Activated CD8-positive, alpha-beta memory T cell treated with anti-CD3 and anti-CD28 coated beads for 1 hour (primary cell): ENCODE measurements at places on chromosomes 12 and 14.
A peak's percentile ranks its signal among the peaks of the same experiment; 100 is the strongest.

- no peak for DNase-seq
Observed at GRCh38 chr12:24222968-24223367, 273.5 kb upstream of the SOX5 start.

DNA sequence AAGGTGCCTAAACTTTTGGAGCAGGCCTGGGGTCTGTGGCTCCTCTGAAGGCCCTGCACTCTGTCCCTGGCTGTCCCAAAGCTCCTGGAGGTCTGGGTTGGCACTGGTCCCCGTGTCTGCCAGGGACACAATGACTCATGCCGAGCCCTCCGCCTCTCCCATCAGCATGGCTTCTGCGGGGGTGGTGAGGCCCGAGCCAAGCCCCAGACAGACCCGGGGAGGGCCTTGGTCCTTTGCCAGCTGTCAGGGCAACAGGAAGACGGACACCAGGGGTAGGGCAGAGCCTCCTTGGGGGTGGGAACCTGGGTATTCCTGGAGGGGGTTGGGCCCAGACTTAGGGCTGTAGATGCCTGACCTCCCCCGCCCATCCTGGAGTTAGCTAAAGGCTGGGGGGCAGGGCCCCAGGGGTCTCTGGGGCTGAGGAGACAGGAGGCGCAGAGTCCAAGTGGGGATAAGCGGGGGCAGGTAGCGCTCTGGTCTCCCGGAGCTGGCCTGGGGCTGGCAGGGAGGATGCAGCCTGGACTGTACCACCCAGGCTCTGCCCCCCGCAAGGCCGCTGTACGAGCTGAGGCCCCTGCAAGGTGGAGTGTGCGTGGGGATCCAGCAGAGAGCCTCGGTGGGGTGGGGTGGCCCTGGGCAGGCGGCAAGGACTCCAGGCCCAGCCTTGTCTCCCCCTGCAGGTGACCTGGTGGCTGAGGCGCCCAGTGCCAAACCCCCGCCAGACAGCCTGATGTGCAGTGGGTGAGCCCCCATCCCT lies 16.4 kb upstream of the PUS1 start:
- no peak for DNase-seq

- DNase-seq: no peak
Observed at GRCh38 chr12:25469368-25469767, 83.7 kb downstream of the LMNTD1 start.

- no peak for DNase-seq
Observed at GRCh38 chr14:58138031-58138713, 13.8 kb downstream of the ARMH4 start.

DNA sequence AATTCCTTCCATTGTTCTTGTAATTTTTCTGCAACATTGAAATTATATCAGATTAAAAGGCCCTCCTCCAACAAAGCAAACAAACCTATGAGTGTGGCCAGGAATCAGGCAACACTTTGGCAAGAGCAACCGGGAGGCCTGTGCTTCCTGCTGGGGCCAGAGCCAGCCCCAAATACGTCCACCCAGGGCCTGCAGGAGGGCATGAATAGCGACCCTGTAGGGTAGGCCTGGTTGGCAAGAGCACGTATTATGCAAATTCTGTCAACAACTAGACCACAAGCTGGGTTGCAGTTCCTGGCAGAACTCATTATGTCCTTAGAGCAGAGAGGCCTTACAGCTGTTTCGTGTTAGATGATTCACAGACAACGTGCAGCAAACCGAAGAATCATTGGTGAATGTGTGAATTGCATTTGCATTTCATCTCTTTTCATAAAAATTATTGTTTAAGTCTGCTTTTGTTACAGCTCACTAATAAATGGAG lies 26.9 kb upstream of the LGALS3 start:
- DNase-seq: no peak

DNA sequence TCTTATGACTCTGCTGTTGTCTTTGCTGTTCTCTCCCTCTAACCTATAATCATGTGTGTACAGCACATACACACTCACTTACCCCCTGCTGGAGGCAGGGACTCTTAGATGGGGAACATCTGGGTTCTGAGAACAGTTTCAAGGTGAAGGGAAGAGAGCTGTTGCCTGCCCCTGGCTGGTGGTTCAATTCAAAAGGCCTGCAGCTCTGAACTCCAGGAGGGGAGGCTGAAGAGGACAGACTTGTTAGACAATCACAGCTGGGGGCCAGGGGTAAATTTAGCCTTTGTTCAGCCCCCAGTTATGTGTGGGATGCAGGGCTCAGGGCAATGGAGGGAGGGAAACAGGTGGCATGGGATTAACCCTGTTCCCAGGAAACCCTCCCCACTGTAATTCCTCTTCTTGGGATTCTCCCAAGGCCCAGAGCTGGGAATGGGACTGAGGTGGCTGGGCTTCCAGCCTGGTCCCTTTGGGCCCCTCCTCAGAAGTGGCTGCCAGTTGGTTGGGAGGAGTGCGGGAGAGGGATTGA lies 1.9 kb downstream of the MYL6B start:
- no peak for DNase-seq

DNA sequence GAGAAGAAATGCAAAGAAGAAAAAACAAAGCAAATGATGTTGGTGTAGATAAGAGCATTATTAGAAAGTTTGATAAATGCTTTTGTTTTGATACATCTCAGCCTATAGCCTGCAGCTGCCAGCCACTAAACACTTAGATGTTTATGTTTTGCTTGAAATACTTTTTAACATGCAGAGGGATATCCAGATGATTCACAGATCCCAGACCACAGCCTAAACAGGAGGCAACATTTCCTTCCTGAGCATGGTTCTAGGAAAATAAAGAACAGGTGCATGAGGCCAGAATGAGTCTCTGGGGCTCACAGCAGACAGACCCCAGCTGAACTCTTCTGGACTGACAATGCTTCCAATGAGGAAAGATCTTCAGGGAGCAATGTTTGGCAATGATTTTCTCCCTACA lies 103.7 kb upstream of the EEA1 start:
- no peak for DNase-seq

GRCh38 chr12:48779869-48780268 lies 9.0 kb downstream of the ADCY6 start:
- no peak for DNase-seq

- DNase-seq: no peak
Observed at GRCh38 chr14:62614122-62614521, 431.1 kb downstream of the KCNH5 start.

DNA sequence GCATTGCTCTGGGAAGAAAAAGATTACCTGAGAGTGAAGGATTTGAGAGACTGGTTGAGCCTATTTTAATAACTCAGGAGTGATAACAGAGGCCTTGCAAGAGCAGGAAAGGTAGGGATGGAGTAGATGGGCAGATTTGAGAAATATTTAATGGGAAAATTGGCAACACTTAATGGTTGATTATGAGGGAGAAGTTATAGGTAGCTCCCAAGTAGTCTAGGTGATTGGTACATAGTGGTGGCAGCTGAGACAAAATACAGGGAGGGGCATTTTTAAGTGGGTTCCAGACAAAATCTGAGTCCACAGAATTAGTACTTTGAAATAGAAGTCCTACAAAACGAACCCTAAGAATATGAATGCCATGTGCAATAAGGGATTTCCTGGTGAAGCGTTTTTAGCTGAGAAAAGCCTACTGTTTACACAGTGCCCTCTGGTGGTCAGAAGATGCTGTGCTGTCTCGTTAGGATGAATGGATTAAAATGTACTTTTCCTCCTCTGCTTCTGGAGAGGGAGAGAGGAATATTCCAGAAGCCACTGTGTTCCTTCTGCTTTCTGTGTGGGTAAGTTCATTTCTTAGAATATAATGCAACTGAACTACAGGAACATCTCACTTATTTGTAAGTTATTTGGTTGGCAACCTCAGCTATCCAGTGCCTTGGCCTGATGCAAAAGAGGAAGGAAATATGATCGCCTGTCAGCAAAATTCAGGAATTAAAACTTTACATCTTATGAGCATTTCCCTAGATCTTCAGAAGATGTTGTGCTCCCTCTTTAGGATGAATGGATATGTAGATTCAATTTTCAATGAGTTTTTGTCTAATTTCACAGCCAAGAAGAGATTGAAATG lies 6.5 kb downstream of the ZBTB1 start:
- peak; percentile 48 for DNase-seq

- DNase-seq: no peak
Observed at GRCh38 chr14:105464501-105464900, 10.1 kb upstream of the CRIP2 start.

GRCh38 chr14:22998329-22999012 lies 11.5 kb downstream of the C14orf93 start:
- DNase-seq: no peak

DNA sequence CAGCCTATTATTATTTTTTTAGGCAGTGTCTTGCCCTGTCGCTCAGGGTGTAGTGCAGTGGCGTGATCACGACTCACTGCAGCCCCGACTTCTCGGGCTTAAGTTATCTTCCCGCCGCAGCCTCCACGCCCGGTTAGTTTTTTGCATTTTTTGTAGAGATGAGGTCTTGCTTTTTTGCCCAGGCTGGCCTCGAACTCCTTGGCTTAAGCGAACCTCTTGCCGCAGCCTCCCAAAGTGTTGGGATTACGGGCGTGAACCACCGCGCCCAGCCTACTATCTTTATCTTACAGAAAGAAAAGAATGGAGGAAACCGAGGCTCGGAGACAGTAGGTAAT lies 507 bp upstream of the PTPN11 start:
- no peak for DNase-seq

GRCh38 chr12:14482886-14483285 lies 84.8 kb downstream of the PLBD1 start:
- no peak for DNase-seq

DNA sequence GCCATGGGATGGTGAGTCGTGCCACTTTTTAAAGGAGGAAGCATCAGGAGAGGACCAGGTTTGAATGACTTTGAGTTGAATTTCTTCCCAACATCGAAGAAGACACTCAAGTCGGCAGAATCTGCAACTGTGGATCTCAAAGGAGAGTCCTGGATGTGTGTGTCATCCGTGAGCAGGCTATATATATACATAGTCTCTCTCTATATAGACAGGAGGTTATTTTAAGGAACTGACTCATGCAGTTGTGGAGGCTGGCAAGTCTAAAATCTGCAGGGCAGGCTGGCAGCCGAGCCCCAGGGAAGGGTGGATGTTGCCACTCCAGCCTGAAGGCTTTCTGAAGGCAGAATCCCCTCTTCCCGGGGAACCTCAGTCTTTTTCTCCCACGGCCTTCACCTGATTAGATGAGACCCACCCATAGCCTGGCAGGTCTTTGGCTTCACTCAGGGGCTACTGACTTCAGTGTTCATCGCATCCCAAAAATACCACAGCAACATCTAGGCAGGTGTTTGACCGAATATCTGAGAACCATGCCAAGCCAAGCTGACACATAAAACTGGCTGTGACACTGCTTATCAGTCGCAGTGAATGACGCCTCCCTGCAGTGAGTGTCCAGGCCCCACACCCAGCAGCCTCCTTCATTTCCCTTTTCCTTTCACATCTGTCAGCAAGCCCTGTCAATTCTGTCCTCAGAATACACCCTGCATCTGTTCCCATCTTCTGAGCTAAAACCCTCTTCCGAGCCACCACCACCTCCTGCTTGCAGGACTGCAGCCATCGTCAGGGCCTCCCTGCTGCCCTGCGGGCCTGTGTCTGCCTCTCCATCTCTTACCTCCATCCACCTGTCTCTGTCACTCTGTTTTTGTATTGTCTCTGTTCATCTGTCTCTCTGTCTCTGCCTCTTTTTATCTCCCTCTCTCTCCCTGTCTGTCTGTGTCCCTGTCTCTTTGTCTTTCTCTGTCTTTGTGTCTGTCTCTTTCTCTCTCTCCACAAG lies 54.0 kb downstream of the ZNF664 start:
- no peak for DNase-seq

GRCh38 chr14:66401449-66402095 lies 84.6 kb upstream of the CCDC196 start:
- DNase-seq: no peak

DNA sequence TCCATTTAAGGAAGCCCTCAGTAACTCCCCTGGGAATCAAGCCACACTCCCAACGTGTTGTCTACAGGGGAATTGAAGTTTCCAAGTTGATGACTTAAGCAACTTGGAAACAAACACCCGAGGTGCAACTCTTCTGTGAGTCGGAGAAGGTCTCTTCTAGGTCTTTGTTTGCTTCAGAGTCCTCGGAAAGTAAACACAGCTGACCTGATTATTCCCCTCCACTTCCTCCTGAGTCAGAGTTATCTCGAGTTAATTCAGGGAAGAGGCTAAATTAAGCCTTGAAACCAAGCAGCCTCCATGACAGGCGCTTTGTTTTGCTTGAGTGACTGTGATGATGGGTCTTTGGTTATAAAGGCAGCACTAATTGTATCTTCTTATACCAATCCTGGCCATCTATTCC lies 41.8 kb downstream of the TUNAR start:
- no peak for DNase-seq

DNA sequence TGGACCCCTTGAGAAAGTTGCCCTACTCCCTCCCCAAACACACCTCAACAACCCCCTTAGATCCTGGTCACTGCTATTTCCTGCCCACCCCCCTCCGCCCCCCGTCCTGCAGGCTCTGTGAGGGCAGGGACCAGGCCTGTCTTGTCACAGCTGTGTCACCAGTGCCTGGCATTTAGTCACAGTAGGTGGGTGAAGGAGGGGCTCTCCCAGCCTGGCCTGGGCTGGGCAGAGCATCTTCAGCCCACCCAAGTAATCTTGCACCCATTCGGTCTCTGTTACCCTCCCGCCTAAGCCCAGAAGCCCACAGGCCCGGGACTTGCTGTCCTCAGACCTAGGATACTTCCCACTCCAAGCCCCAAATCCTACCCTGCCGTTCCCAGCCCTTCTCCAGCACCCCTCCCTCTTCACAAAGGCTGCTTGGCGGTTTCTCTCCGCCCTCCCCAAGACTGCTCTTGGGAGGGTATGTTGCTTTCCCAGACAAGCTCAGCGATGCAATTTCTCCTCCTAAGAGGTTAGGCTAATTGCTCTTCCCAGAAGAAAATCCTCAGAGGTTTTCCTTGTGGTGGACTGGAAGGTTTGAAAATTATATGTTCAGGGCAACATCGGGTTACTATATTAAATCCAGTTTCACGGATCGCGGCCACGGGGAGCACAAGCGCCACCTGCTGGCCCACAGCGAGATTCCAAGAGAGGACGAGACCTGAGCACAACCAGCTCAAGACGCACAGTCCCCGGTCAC lies 50.8 kb upstream of the ZFP36L1 start:
- DNase-seq: peak; percentile 68

- no peak for DNase-seq
Observed at GRCh38 chr14:104302794-104303405, 164.5 kb downstream of the KIF26A start.

DNA sequence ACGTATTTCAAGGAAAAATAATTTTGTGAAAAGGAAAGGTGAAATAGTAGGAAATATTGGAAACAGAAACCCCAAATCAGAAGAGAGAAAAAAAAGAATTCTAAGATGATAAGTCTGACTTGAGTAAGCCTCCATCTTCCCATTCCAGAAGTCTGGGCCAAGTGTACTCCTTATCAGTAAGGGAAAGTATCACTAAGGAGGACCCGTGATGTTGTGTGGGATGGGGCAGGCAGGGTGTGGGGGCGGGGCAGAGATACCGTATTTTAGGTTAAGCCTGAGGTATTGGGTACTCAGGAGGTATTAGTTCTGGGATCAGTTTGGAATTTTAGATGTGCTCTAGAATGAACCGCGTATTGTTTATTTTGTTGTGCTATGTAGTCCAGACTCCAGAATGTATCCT lies 33.8 kb upstream of the PSMA6 start:
- DNase-seq: no peak

DNA sequence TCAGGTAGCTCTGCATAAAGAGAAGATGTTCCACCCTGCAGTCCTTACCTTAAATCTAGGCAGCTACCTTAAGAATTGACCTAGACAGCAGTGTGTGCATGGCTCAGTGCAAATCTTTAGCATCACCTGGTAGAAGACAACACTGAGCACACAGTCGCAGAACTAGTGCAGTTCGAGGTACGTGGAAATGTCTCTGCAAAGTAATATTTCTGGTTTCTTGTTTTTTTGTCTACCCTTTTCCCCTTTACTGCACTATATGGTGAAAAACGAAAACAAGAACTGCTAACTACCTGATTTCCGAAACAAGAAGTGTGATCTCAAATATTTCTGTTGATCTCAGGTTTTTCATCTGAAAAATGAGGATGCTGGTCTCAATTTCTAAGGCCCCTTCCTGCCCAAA lies 82.5 kb downstream of the ETV6 start:
- no peak for DNase-seq
